Stimulated activated CD4-positive, alpha-beta T cell treated with anti-CD3 and anti-CD28 coated beads, Interleukin-15, amount 100 ng/mL, for 1 hour (primary cell): ENCODE measurements at places on chromosomes 2 and 18.

GRCh38 chr18:49865401-49865800 lies 52.1 kb upstream of the ACAA2 start:
- no peak for DNase-seq

DNA sequence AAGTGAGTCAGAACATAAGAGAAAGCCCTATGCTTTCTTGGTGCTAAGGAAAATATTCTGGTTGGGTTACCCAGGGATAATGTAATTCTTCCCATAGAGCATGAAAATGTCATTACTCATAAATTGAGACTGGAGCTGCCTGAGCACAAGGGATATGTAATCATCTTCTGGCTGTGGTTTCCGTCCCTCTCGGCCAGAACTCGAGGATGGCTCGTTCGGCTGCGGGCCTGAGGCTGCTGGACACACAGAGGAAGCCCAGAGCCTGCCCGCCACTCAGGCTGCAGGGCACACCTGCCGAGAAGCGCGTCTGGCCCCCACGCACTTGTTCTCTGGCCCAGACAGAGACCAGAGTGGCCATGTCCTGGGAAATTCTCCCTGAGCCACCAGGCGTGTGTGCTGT lies 104.9 kb downstream of the ASAP2 start:
- DNase-seq = no peak

- DNase-seq = no peak
Observed at GRCh38 chr18:45738660-45739059, 14.7 kb downstream of the SLC14A1 start.

DNA sequence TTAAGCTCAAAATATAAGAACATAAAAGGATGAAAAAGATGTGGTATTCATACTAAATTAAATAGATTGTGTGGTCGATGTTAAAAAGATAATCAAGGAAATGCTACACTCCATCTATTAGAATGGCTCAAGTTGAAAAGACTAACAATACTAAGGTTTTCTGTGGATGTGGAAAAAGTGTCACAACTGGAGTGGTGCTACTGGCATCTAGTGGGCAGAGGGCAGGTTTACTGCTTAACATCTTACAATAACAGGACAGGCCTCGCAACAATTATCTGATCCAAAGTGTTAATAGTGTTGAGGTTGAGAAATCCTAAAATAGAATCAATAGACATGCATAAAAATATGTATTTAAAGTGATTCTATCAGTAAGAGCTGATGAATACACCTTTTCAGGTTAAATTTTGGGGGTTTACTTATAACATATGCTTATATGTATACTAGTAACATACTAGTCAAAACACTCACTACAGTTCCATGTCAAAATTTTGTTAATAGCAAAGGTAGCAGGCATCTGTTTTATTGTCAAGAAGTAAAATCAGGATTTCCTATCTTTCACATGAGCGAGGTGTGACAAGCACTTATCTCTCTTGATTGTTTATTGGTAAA lies 91.5 kb upstream of the TMEFF2 start:
- no peak for DNase-seq

GRCh38 chr2:52345082-52345481 lies 1313.2 kb upstream of the NRXN1 start:
- DNase-seq = no peak
